Globus pallidus (tissue), 1 donor: ENCODE measurements at places on chromosomes 5 and 9.

DNA sequence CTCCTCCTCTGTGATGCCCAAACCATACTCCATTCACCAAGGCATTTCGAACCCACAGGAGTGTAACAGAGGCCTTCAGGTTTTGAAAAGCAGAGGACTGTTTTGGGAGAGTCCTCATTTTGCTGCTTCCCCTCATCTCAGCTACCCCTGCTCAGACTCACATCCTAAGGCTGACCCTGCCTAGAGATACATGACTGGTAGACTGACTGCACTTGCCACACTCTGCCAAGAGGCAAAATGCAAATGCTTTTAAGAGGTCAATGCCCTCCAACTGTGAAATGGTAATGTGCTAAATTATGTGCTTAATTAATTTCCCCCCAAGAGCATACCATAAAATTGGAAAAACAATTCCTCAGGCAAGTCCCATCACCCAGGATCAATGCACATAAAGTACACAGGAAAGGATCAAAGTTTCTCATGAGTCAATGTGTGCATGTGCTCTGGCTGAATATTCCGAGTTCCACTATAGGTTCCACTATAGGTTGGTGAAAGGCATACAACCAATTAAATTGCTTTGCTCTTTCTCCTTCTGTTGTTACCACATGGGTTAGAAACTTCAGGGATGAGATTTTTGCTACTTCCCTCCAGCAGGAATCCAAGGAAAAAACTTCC is 87.0 kb downstream of the RGS7BP start:
- DNase-seq = no peak

DNA sequence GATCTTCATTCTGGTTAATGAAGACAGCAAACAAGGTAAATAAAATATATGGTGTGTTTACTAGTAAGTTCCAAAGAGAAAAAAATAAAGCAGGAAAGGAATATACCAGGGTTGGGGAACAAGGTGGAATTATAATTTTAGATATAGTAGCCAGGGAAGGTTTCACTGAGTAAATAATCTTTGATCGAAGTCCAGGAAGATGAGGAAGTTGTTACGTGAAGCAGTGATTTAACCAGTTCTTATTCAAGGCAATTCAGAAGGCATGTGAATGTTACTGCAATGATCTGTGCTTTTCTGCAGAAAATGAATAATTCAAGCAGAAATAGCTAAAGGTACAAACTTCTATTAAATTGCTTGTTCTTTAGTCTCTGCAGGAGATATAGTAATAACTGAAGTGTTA is 6.2 kb downstream of the SMIM32 start:
- DNase-seq = no peak

DNA sequence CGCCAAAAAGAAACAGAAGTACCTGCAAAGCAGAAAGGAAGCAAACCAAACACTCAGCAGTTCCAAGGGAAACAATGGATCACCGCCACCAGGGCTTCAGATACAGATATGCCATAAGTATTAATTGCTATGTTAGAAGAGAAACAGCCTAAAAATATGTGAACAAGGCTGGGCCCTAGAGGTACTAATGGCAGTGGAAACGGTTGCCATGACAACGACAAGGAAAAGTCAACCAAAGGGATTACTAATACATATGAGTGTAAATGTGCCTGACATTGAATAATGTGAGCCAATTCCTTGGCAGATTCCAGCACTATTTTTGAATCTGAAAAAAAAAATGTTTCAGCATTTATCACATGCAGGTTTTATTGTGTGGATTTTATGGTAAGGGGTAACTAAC is 75.0 kb downstream of the CAVIN4 start:
- DNase-seq = no peak

GRCh38 chr5:59685793-59686192 is 207.7 kb downstream of the PDE4D start:
- DNase-seq = no peak

GRCh38 chr5:159971931-159972461 is 36.9 kb upstream of the TTC1 start:
- DNase-seq = no peak

DNA sequence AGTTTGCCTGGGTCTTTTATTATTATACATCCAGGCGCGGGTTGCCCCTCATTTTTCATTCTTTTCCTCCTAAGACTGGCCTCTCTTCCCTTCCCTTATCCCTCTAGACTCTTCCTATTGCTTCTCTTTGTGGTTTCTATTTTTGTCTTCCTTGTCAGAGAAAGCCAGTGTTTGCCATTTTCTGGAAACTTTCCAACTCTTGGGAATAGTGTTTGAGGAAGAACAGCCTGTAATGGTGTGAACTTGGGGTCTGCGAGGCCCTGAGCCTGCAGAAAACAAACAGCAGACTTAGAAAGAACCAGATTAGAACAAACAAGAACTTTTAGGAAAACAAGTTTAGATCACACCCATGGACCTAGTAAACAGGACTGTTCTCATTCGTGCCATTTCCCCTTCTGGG is 15.5 kb downstream of the PRKACG start:
- DNase-seq = no peak
